ENCODE measurements at places on chromosomes 16 and 17. TPM values are rescaled to one million over a fixed set of nuclear protein-coding genes. Genes with fewer than 3 reads are reported as not detected.

Gene KRT15
- total RNA-seq: not detected

Gene ANKS4B
- not detected for total RNA-seq

Gene KRT33A
- total RNA-seq: not detected

Gene EXOC3L1
- not detected for total RNA-seq

Gene TMEM114
- total RNA-seq: not detected

Gene ENKD1
- 8.4 TPM for total RNA-seq

Gene PKD1
- 66.5 TPM for total RNA-seq

Gene TTYH2
- 18.4 TPM for total RNA-seq

Gene NOG
- 1.6 TPM for total RNA-seq

Gene ACAP1
- total RNA-seq: 738 TPM

Gene ACSM2A
- total RNA-seq: not detected

Gene TOX3
- total RNA-seq: not detected

Gene TP53TG3C
- total RNA-seq: not detected

Gene TMEM100
- total RNA-seq: not detected

Data from activated naive CD4-positive, alpha-beta T cell treated with anti-CD3 and anti-CD28 coated beads, Interleukin-2, amount 10 ng/mL, durations not matched to agents 5 hours and 36 hours (primary cell).